ENCODE measurements at places on chromosomes 1 and 21.

GRCh38 chr1:2121101-2121691 lies 71.0 kb downstream of the PRKCZ start:
- DNase-seq = no peak

DNA sequence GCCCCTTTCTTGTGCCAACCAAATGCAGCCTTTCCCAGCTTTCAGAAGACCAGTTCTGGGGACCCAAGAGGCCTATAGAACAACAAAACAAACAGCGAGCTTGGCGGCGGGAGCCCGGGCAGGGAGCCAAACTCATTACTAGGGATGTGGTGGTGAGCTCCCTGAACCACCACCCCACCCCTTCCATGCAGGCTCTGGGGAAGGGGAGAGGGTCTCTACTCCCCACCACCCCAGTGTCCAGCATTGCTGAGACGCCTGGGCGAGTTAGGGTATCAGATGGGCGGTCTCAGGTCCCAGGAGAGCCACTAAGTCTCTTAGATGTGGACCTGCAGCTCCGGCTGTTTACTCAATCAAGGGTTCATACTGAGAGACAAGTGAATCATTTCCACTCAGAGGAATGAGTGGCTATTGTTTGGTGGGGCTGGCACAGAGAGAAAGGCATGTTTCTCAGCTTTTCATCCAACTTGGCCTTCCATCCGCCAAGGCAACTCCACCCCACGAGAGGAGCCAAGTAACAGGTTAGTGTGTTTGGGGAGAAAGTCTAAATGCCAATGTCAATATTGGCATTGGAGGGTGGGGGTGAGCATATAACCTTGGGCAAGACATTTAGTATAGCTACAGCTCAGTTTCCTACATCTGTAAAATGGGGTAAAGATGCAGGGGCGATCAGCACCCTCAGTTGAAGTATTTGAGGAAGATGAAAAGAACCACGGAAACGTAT lies 40.9 kb downstream of the PLXNA2 start:
- DNase-seq = no peak

- no peak for DNase-seq
Observed at GRCh38 chr1:193033610-193034009, 25.6 kb downstream of the UCHL5 start.

DNA sequence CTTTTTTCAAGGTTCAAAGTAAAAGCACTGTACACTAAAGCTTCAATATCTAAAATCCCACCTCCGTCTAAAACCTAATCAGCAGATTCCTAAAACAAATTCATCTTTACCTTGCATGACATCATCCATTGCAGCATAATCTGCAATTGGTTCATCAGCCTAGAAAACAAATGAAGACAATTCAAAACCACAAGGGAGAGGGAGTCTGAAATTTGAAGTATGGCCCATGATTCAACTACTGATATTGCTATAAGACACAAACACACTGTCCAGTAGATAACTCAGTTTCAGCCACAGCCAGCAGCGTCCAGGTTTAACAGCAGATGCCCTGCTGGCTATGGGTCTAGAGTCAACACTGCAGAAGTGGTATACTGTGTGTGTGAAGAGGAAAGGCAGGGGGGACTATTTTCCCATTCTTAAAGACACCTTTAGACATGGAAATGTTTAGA lies 17.9 kb upstream of the RAP1GAP start:
- DNase-seq = no peak

DNA sequence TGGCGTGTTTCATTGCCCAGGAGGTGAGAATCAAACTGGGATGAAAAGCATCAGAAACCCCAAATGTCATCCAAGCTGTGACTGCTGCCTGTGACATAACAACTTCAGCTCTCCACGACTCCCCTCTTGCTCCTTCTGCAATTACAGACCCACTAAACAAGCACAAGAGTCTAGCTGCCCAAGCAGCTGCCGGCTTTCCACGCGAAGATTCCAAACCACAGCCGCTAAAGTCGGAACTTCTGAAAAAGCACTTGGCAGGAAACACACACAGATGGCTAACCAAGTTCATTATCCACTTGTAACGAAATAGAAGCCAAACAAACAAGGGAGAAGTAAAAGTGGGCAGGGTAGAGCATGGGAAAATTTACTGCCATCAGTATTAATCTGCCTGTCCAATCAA lies 198.1 kb downstream of the SLC35F3 start:
- DNase-seq = no peak

- DNase-seq = peak; percentile 61
Observed at GRCh38 chr21:35988416-35989137, 71.7 kb downstream of the SETD4 start.

DNA sequence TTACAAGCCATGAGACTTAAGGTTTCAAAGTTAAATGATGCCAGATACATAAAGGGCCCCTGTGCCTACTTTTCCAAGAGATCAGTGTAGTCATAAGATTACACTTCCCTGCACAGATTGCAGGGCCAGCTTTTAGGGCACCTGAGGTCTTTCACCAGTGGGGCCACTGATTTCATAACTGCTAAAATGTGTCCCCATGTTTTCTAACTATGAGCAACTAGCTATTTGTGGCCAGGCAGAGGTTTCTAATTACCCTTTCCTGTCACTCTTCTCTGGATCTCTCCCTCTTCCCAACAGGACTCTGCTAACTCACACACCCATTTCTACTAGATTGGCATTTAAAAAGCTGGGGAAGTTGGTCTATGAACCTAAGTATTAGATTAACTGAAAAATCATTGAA lies 207.1 kb upstream of the SGIP1 start:
- no peak for DNase-seq

GRCh38 chr1:53125122-53125521 lies 17.3 kb downstream of the SLC1A7 start:
- DNase-seq = no peak

GRCh38 chr1:58664881-58665280 lies 35.0 kb downstream of the MYSM1 start:
- DNase-seq = no peak

GRCh38 chr1:208289716-208290115 lies 45.5 kb upstream of the PLXNA2 start:
- DNase-seq = no peak

GRCh38 chr1:192474080-192474683 lies 101.4 kb upstream of the RGS1 start:
- no peak for DNase-seq
